ENCODE measurements at places on chromosomes 11 and 22.

- DNase-seq = no peak
These were observed 21.1 kb downstream of the OR5P2 start for GRCh38 chr11:7775689-7776088.

GRCh38 chr22:34776817-34777216 lies 289.1 kb upstream of the ISX start:
- DNase-seq = no peak

GRCh38 chr22:27128461-27129085 lies 471.2 kb downstream of the MIAT start:
- no peak for DNase-seq

DNA sequence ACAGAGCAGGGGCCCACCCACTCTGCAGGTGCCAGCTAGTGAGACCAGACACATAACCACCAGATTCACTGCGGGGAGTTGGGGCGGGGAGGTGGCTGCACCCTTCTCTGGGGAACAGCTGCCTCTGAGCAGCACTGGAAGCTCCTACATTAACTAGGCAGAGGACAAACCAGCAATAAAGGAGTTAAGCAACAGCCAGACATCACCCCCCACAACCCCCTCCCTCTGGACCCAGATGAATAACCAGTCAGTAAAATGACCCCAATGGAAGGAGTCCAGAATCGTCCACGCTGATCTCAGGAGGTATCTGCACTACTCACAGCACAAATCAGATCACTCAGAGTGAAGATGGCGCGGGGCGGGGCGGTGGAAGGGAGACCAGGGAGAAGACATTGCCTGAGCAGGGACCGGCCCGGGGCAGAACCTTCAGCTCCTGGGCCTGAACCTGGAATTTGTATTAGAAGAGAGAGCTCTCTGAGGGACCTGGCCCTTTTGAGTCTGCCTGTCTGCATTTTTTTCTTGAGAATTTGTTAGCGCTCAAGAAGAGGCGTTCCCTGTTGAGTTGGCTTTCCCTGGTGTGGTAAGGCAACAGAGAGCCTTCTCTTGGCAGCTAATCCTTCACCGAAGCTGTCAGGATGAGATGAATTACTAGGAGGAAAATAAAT lies 125.5 kb upstream of the NCAM1 start:
- no peak for DNase-seq

- DNase-seq = no peak
These were observed 95.6 kb downstream of the YAP1 start for GRCh38 chr11:102205805-102206204.

GRCh38 chr11:48036011-48036410 lies 55.7 kb downstream of the PTPRJ start:
- no peak for DNase-seq

DNA sequence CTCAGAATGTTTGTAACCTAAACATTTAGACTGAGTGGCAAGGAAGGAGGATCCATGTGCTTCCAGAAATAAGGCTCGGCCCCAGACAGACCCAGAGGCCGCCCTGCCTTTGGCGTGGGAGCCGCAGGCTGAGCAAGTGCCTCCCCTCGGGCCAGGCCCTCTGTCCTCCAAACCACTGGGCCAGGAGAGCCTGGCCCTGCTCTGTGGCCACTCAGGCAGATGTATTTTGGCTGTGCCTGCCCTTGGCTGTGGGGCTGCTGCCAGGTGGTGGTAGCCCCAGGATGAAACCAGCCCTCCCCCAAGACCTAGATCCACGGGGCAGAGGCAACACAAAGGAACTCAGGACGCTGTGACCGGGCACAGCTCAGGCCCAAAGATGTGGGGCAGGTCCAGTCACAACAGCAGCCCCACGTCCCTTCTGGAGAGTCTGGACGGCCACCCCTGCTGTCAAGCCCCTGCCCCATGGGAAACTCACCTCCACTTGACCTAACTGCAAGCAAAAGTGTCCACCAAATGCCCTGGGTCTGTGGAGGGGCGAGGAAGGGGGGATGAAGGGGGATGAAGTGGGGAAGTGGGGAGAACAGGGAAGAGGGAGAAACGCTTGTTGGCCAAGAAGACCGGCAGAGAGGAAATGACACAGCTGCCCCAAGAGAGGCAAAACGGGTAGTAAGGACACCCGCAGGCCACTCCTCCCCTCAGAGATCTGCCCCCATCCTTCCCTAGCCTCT lies 24.0 kb downstream of the PISD start:
- no peak for DNase-seq

- no peak for DNase-seq
These were observed 14.4 kb downstream of the ARHGEF12 start for GRCh38 chr11:120350637-120351036.

GRCh38 chr22:30868663-30869385 lies 99.8 kb downstream of the MORC2 start:
- no peak for DNase-seq

GRCh38 chr22:48897645-48898370 lies 929.9 kb downstream of the BRD1 start:
- DNase-seq = no peak

DNA sequence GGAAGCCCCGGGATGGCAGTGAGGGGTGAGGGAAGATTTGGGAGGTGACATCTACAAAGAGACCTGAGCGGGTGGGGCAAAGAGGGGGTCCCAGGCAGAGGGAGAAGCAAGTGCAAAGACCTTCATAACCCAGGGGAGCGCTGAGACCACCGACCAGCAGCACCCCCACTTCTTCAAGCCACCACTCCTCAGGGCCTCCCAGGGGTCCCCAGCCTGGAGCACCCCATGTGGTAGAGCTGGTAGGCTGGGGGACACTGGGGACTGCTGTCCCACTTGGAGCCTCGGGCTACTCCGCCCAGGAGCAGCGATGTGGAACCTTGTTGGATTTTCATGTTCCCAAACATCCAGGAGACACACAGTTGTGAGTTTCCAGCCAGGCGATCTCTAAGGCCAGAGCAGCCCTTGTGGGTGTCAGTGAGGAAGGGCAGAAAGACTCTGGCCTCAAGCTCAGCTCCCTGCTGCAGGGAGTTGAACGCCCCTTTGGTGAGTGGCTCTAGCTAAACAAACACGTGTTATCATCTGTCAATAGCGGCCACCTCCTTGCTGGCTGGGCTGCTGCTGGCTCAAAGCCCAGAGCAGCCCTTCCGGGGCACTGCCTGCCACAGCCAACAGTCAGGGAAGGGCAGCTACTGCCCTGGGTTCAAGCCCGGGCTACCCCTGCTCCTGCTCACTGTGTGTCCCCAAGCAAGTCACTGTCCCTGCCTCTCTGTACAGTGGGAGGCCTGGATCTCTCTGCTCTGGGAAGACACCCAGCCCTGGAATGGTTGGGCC lies 25.7 kb upstream of the CHKA start:
- DNase-seq = no peak

- DNase-seq = no peak
These were observed 22.9 kb upstream of the JAM3 start for GRCh38 chr11:134045799-134046635.

GRCh38 chr11:76280151-76280881 lies 74.0 kb upstream of the WNT11 start:
- no peak for DNase-seq

DNA sequence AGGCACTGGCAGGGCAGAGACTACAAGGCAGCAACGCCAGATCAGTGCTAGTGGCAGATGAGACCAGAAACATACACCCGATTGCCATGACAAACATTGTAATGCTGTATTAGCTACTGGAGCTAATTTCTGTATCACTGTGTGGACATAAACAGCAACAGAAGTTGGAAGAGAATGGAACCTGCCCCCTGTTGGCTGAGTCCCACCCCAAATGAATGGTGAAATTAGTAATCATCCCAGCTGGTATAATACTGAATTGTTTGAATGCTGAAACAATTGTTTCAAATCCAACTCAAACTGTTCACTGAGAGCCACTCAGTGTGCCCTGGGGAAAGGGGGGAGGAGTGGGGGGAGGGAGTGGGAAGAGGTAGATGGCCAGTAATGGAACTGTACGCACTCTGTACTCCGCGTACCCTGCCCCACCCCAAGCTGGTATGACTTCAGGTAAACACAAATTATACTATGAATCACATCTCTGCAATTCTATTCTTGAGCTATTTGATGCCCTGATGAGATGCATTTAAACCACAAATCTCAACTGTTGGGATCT lies 11.2 kb upstream of the BIRC3 start:
- DNase-seq = no peak

DNA sequence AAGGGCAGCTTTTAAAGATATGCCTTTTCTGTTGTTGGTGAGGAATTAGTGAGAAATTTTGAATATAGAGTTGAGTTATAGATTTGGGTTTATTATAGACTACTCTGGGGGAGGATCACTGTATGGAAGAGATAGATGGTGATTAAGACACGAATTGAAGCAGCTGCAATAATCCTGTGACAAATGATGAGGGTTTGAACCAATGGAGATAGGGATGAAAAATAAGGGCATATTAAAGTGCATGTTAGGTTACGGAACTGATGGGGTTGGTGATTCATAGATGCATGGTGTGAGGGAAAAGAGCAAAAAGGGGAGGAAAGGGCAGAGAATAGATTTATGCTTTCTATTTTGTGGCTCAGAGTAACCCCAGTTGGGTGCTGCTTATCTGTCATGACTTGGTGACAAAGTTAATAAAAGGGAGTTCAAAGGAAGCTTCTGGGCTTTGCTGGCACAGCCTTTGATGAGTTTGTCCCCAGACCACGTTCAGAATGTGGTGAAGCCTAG lies 11.8 kb downstream of the C11orf87 start:
- DNase-seq = no peak

DNA sequence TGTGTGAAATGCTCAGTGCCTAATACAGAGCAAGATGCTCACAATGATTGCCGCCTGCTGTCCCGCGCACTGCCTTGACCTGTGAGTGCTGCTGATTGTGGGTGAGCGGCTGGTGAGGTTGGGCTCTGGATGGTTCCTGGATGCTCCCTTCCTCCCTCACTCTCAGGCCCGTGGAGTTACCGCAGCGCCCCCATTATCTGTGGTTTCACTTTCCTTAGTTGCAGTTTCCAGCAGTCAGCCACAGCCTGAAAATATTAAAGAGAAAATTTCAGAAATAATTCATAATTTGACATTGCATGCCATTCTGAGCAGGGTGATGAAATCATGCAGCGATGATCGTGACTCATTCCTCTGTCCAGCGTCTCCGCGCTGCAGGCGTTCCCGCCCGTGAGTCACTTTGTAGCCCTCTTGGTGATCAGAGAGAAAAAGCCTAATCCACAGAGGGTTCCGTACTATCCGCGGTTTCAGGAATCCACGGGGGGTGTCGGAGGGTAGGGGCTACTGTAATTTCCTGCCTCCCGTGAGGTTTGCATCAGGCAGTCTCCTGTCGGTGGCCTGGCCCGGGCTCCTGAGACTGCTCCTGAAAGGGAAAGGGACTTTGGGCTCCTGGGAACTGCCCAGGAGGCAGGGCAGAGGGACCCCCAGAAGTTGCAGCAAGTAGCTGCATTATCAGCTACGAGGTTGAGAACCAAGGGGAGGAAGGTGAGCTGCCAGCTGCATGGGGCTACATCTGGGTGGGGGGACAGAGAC lies 10.6 kb downstream of the RPL3 start:
- DNase-seq = no peak

- no peak for DNase-seq
These were observed 1.1 kb downstream of the PRDX5 start for GRCh38 chr11:64318766-64319761.

- no peak for DNase-seq
These were observed 31.1 kb downstream of the DKK3 start for GRCh38 chr11:11977206-11977938.

DNA sequence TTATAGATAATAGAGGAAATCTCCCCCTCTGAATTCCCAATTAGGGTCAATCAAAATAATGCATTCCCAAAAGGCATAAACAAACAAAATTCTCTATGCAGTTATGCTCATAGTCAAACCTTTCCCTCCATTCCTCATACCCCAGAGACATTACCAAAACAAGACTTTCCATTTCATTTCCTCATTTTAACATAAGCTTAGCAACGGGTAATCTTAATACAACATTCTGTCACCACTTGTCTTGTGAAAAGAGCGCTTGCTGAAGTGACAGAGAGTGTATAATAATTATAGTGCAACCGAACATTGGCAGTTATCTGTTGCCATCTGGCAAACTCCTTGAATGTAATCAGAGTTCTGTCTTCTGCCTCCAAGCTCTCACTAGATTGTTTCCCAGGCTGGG lies 1.2 kb upstream of the SLN start:
- DNase-seq = no peak

DNA sequence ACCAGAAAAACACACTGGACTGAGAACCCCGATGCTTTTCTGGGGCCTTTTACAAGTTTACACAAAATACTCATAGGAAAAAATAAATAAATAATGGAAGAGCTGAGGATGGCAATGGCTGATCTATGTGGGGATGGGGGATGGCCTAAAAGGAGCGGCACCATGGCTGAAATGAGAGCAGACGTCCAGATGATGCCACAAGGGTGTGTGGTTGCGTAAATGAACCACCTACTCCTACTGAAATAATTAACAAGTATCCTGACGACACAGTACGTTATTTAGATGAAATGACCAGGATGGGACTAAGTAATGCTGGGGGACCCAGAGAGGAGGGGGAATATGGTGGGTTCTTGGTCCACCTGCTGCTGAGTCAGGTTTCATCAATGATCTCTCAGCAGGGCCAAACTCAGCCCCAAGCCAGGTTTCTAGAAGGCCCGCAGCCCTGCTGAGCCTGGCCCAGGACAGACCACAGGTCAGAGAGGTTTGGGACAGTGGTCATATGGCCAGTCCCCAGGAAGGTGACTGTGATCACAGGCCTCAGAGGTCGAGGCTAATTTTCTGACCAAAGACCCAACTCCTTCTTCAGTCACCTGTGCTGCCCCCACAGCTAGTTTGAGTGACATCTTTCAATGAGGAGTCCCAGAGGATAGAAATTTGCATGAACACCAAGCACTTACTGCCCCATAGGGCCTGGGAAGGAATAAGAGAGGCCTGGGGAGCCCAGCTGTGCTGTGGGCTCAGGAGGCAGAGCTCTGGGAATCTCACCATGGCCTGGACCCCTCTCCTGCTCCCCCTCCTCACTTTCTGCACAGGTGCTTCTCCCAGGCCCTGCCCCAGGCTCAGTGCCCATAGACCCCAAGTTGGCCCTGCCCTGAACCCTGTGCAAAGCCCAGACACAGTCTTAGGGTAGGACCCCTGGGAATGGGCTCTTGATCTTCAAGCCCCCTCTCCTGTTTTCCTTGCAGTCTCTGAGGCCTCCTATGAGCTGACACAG lies 76.3 kb upstream of the IGLL5 start:
- DNase-seq = no peak

DNA sequence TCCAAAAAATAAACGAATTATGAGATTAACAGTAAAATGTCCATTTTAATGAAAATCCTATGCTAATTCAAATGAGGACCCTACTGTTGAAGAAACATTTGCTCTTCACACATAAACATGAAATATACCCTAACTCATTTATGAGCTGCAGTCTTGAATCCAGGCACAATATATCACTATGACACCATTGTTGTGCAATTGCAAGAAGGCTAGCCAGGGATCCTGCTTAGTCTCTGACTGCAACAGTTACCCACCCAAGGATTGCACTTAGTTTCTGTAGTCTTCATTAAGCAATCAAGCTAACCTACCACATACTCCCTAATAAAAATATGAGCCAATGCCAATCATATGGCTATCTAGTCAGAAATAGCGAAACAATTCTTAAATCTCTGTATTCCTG lies 981.0 kb upstream of the FAT3 start:
- no peak for DNase-seq

DNA sequence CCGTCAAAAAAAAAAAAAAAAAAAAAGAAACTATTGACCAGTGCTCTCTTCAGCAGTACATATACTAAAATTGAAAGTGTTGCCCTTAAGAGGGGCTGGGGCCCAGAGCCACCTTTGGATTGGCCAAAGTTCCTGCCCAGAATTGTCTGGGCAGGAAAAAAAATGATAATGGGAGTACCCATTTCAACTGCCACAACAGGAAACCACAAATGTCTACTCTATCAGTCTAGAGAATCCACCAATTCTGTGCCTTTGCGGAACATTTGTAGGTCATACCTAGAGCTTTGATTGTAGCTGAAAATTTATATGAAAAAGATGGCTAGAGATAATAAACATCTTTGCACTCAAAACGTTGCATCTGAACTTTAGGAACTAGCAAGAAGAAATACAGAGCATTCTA lies 69.4 kb downstream of the FAM76B start:
- no peak for DNase-seq

All from NCI-H1048 (cell line).